GM10248 (cell line): ENCODE measurements at places on chromosomes 1 and 21.

GRCh38 chr1:179774000-179774399 lies 30.9 kb downstream of the FAM163A start:
- DNase-seq, result no peak

DNA sequence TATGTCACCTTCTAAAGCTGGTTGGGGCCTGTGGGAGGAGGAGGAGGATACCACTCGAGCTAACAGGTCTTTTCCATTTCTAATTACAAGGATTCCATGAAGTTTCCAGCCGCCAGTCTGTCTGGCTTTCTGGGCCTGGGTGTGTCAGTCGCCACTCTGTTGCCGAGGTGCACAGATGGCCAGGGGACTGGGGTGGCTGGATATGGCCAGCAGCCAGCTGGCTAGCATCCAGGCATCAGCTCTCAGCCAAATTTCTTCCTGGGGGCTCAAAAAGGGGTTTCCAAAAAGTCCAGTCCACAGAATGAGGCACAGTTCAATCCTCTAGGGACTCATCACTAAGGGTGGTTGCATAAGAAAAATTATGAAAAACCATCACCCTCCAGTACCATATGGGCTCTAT lies 32.4 kb downstream of the ITPKB start:
- no peak for DNase-seq

- DNase-seq, result no peak
These were observed 8.4 kb upstream of the BGLAP start for GRCh38 chr1:156233426-156234127.

- DNase-seq, result no peak
These were observed 102.3 kb upstream of the CSF3R start for GRCh38 chr1:36584874-36585453.

- peak; percentile 69 for DNase-seq
These were observed 38.0 kb upstream of the RASAL2 start for GRCh38 chr1:178055779-178056471.

GRCh38 chr1:12140016-12140415 lies 26.8 kb upstream of the TNFRSF1B start:
- DNase-seq, result no peak

GRCh38 chr21:16455978-16456377 lies 726.2 kb downstream of the USP25 start:
- no peak for DNase-seq

GRCh38 chr1:34924759-34925555 lies 4.5 kb downstream of the DLGAP3 start:
- DNase-seq, result peak; percentile 78

DNA sequence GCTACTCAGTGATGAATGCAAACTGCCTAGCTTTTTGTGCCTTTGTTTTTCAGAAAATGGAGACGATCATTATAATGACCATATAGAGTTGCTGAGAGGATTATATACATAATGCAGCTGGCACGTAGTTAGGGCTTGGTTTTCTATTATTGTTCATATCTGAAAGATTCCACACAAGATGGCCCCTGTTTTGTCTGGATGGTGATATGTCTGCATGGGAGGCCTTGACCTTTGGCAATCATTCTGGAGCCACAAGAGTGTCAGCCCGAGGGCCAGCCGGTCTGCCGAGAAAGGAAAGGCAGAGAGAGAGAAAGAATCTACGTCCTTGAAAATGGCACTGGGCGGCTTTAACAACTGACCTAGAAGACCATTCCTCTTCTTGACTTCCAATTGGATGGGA lies 5.7 kb upstream of the SH2D1B start:
- no peak for DNase-seq

DNA sequence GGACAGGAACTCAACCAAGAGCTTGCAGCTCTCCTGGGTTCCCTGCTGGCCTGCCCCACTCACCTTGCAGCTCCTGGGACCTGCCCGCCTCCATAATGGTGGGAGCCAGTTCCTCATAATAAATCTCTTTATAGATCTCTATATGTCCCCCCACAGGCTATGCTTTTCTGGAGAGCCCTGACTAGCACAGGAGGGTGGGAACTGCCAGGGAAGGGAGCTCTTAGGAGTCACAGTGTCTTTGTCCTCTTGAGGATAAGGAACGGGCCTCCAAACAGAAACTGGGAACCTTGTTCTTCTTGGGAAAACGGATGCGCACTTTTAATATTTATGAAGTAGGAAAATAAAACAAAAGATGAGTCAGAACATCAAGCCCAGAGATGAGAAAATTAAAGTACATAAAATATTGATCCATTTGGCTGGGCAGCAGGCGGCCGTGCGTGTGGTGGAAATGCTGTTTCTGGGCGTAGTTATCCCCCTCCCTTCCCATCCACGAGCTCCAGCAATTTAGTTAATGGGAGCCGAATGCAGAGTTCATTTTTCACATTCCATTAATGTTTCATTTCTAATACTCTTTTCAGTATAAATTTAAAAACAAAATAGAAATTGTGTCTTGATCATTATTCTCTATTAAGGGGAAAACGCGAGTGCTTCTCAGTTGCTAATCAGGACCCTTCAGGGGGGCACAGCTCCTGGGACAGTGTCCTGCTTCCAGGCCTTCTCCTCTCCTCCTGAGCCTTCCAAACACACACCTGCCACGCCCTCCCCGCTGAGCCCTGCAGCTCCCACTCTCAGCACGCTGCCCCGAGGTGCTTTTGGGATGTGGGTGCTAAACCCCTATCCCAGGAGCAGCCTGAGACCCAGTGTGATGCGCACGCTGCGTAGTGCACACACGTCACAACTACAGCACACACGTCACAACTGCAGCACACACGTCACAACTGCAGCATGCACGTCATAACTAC lies 323.3 kb upstream of the AJAP1 start:
- no peak for DNase-seq

GRCh38 chr1:179080866-179081686 lies 794 bp upstream of the TOR3A start:
- no peak for DNase-seq

DNA sequence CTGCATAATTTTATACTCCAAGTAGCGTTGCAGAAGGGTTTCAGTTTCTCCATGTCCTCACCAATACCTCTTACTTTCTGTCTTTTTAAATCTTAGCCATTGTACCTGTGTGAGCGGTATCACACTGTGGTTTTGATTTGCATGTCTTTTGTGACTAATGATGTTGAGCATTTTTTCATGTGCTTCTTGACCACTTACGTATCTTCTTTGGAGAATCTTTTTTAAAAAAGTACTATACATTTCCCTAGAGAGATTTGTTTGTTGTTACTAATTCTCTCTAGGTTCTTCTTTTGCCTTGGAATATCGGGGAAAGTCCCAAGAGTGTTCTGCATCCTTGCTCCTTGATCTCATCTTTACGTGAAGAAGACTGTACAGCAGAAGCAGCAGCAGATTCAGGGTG lies 81.8 kb upstream of the WARS2 start:
- DNase-seq, result no peak

DNA sequence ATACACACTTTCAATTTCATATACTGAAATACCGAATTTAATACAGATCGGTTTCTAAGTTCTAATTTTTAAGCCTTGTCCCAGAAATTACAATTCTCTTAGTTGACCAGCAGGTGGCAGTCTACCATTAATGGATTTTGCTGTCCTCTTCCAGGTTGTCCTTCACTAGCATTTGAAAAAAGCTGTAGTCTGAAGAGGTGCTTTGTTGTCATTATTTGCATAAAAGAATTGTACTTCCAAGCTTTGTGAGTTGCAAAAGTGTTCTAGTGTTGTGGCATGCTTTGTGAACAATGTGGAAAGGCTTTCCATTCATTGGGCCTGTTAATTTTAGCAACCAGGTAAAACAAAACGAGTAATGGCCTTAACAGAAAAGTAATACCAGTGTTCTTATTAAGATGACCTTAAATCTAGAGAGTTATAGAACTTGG lies 193.6 kb downstream of the RPS6KC1 start:
- DNase-seq, result peak; percentile 25

GRCh38 chr1:22665752-22666151 lies 12.7 kb downstream of the C1QB start:
- DNase-seq, result no peak
